ENCODE measurements at places on chromosomes 2 and 18.

GRCh38 chr2:120861191-120861575 is 125.5 kb downstream of the GLI2 start:
- no peak for DNase-seq

- DNase-seq: no peak
Observed at GRCh38 chr18:51051105-51051712, 21.2 kb downstream of the SMAD4 start.

DNA sequence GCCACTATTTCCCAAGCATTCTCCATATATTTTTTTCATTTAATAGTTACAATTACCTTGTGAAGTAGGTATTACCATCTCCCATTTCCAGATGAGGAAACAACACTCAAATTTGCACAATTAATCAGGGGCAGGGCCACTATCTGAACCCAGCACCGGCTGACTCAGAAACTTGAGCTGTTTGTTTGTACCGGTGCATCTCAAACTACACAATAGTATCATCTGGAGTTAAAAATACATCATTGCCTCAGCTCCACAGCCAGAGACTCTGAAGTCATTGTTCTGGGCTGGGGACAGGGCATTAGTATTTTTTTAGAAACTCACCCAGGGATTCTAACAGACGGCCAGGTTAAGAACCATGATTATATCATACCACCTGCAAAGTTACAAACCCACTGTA is 55.9 kb downstream of the CDCA7 start:
- DNase-seq: no peak

- DNase-seq: no peak
Observed at GRCh38 chr2:151060287-151060686, 201.4 kb downstream of the RBM43 start.

DNA sequence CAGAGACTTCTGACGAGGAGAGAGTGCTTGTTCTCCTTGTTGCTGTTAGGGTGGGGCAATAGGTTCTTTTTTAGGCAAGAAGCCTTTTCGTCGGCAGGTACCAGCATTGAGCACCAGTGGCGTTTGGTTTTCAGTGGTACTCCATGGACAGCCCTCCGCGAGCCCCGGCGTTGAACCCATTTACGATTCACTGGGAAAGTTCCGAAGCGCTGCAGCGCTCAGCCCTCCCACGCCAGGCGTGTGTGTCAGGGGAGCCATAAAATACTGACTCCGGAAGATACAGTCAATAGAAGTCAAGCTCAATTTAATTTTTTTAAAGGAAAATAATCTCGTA is 494 bp upstream of the ROCK1 start:
- no peak for DNase-seq

DNA sequence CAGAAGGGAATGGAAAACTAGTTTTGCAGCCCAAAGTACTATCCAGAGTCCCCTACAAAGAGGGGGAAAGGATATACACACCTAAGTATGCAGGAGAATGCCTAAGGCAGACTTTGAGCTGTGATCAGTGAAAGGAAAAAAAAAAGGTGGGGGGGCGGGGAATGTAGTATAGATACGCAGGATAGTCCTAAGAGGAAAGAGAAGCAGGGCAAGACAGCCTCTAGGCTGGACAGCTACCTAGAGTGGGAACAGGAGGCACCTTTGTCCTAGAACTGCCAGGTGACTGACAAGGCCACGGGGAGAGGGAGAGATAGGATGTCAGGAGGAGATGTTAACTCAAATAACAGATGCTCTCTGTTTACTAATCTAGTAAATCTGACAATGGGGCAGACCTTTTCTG is 6.0 kb downstream of the REEP1 start:
- DNase-seq: no peak

DNA sequence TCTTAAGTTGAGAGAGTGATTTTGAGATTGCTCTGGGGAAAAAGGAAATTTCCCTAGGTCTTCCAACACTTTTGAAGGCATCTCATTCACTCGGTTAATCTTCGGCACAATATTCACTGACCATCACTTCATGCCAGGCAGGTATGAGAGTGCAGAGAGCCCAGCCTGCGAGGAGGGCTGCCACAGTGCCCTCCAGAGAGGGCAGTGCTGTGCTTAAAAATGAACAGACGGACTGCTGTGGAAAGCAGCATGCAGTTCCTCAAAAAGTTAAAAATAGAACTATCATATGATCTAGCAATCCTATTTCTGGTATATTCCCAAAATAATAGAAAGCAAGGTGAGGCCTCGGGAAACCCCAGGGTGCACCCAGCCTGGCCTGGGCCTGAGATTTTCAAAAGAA is 374.9 kb upstream of the RAB6C start:
- no peak for DNase-seq

- DNase-seq: no peak
Observed at GRCh38 chr18:25825979-25826776, 264.2 kb downstream of the SS18 start.

GRCh38 chr2:173815772-173816171 is 149.4 kb downstream of the SP3 start:
- no peak for DNase-seq

- no peak for DNase-seq
Observed at GRCh38 chr2:25292408-25292807, 49.3 kb downstream of the DNMT3A start.

DNA sequence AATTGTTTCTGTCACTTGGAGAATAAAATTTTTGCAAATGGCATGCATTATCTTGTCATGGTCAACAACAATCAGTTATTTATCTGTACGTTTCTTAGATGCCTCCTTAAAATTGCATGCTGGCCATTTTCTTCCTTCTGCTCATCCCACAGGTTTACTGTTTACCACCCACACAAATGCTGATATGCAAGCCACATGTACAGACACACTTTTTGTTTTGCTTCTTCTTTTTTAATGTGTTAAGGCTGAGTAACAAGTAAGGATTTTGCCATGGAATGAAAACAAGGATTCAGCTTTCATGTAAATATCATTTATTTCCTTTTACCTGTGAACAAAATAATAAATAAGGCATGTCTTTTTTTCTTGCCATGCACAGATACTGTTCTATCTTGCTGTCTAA is 1077.1 kb upstream of the ZEB2 start:
- no peak for DNase-seq

DNA sequence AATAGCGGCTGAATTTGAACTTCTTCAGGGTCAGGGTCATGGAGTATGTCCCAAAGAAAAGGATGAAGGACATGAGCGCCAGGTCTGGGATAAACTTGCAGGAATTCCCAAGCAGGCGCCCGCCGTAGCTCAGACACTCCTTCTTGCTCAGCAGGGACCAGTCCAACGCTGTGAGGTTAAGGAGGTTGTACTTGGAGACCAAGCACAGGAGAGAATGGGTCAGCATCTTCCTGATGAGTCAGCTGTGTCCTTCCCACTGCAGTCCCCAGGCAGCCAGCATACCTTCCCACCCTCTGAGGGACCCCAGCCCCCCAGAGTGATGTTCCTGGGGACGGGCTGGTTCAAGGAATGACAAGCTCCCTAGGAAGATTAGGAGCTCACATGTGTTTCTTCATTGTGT is 40.9 kb downstream of the MTHFD2 start:
- DNase-seq: no peak

DNA sequence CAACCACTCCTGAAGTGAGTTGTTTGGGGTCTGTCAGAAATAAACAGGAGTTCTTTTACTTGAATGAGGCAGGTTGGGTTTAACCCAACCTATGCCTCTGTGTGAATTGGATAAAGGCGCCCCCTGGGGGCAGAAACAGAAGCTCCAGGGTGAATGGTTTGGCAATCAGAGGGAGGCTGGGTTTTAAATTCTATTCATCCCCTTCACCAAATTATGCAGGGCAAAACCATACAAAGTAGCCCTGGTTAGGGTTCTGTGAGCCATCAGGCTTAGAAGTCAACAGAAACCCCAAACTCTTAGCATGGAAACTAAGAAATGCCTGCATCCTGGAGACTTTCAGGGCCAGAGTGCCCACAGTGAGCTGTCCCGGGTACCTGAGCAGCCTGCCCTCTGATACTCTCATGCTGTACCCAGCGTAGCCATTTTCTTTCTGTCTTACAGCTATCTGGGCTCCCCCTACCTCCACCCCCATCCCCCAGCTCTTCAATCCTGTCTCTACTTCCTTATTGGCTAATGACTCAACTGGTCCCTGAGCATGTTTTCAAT is 241.5 kb downstream of the ICOS start:
- peak; percentile 70 for DNase-seq

DNA sequence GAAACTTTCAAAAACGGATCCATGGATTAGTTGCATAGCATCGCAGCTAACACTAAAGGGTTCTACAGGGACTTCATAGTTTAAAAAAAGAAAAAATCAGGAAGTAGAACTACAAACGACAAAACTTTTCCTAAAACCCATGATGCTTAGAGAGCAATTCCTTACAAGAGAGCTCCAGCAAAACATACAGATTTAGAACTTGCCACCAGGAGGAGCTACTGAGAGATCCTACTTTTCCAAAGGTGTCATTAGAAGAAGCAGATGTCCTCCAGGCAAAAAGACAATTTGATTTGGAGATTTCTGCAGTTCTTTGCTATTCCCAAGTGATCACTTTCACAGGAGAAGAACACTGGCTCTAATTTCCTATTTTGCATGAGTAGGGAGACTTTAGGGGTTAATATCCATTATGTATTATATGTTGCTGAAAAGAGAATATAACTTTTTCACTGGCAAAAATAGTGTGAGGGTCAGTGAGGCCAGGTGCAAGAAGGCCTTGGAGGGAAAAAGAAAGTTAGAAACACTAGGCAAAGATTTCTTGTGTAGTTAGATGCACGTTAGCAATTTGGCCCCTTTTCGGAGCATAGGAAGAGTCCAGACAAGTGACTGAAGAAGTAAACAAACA is 436.2 kb downstream of the SUCLG1 start:
- DNase-seq: no peak

DNA sequence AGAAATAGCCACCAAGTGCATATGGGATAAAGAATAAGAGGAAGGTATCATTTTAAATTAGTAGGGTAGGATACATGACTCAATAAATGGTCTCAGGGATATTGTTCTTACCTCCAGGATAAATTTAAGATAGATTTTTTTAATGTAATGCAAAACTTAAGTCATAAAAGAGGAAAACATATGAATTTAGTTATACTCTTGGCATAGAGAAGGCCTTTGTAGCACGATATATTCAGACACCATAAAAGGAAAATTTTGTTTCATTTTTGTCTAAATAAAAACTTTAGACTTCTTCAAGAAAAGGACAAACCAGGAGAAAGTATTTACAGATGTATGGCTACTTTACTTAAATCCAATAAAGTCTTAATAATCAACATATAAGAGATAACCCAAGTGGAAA is 78.5 kb upstream of the CAB39 start:
- no peak for DNase-seq

DNA sequence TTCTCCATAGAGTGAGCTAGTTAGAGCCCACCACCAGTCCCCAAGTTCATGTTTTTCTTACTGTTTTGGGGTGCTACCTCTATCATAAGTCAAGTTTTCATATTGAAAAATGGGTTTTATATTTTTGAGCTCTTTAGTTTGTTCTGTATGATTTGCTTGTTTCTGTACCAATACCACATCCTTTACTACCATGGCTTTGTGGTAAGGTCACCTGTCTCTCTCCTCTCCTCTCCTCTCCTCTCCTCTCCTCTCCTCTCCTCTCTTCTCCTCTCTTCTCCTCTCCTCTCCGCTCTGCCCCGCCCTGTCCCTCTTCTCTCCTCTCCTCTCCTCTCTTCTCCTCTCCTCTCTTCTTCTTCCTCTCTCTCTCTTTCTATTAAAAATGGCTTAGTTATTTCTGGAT is 22.1 kb upstream of the LBH start:
- DNase-seq: no peak

DNA sequence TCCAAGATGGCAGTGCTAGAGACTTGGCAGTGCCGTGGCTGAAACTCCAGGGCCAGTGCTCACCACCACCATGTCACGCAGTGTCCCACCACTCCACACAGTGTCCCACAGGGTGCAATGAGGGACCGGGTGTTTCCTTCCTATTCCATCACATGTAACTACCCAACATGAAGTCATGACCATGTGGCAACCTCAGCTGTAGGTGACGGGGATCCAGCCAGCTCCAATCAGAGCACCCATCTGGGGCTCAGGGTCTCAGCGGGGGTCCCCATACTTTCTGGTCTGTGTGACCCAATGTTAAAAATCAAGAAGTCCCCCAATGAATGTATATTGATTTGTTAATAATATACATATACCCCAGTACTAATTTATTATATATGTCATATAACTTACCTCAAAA is 52.1 kb downstream of the PTGR3 start:
- no peak for DNase-seq

- DNase-seq: no peak
Observed at GRCh38 chr2:158205215-158205614, 103.5 kb downstream of the UPP2 start.

DNA sequence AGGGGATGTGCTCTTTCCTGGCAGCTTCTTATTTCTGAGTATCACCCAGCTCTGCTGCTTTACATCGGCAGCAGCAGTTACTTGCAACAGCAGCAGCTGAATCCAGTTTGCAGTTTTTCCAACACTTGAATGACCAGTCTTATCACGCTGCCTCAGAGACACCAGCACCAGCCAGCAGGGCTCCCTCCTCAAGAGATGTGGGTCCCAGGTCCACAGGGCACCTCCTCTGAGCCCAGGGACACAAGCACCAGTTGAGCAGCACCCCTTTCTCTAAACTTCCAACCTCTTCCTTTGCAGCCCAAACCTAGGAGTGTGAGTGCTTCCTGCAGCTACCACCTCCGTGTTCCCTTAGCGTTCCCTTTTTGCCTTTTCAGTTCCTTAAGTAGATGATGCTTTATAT is 50.4 kb upstream of the YPEL5 start:
- no peak for DNase-seq

GRCh38 chr18:34258176-34258575 is 33.5 kb upstream of the NOL4 start:
- no peak for DNase-seq

DNA sequence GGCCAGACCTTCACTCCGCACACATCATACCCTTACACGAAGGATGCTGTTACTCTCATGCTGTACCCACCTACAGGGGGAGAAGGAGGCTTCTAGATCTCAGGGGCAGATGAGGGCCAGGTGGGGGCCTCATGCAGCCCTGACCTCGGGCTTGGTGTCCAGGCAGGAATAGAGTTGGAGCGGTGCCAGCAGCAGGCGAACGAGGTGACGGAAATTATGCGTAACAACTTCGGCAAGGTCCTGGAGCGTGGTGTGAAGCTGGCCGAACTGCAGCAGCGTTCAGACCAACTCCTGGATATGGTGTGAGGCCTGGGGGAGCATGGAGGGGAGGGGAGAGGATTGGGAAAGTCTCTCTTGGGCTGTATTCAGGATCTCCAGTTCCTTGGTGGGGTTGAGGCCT is 4.0 kb upstream of the RNF181 start:
- DNase-seq: no peak

- DNase-seq: no peak
Observed at GRCh38 chr2:41955316-41956043, 92.3 kb upstream of the PKDCC start.

GRCh38 chr2:134690629-134691215 is 28.1 kb downstream of the TMEM163 start:
- no peak for DNase-seq

GRCh38 chr2:61471905-61472805 is 1.3 kb upstream of the USP34 start:
- DNase-seq: no peak

All from activated T-cell treated with anti-CD3 and anti-CD28 coated beads, Interleukin-2, amount 50 U/mL, for 1 hour (primary cell).